ENCODE measurements at places on chromosomes 7 and 10.

- DNase-seq, result no peak
Observed at GRCh38 chr7:152865011-152865410, 105.5 kb downstream of the ACTR3B start.

GRCh38 chr7:98458090-98458875 is 57.4 kb upstream of the BAIAP2L1 start:
- no peak for DNase-seq

DNA sequence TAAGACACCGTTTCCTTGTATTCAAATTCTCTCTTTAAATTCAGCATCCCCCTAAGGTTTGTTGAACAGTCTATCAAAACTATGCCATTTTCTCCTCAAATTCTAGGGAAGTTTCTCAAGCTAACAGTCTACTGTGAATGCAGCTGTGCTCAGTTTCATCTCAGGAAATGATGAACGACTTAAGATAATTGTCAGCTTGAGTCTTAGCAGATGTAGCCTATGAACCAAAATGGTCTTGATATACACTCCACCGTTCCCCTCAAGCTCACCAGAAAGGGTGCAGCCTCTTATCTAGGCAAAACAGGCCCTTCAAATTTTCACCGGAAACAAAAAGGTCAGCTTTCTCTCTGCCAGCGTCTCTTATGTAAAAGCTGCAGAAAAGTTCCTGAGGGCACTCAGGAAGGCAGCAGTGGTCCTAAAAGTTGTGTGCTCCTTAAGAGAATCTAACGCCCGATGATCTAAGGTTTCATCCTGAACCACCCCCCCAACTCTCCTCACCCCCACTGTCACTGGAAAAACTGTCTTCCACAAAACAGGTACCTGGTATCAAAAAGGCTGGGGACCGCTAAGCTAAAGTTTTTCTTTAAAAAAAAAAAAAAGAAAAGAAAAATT is 2.1 kb downstream of the DNAJC9 start:
- DNase-seq, result no peak

DNA sequence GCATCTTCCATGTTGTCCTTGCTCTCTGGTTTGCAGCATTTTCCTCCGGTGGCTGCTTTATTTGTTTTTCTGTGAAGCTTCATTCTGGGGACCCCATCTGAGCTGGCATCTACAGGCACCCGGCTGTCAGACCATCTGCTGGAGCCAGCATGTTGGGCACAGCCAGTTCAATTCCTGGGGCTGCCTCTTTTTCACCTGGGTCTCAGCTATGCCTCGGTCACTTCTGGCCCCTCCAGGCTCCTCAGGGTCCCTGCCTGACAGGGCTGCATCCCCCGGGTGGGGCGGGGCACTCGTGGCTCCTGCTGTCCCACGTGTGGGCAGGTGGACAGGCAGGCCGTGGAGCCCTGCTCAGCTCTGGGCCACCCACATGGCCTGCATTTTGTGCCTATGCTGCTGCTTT is 8.1 kb downstream of the SCART1 start:
- no peak for DNase-seq

DNA sequence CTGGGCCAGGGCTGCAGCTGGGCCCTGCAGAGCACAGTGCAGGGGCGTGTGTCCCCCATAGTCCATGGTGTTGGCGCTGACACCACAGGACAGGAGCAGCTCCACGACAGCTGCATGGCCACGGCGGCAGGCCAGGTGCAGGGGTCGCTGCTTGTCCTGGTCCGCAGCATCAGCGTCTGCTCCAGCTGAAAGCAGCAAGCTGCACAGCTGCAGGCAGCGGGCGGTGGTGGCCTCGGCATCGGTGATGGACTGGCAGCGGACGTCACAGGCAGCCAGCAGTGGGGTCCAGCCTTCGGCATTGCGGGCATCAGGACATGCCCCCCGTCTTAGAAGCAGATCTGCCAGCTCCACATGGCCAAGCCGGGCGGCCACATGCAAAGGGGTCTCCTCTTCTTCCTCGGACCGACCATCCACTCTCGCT is 6.0 kb downstream of the ASB10 start:
- DNase-seq, result no peak

- no peak for DNase-seq
Observed at GRCh38 chr10:94524146-94524545, 21.4 kb upstream of the HELLS start.

- no peak for DNase-seq
Observed at GRCh38 chr10:31135171-31135570, 103.5 kb upstream of the ZNF438 start.

GRCh38 chr7:39515534-39516228 is 50.5 kb upstream of the YAE1 start:
- DNase-seq, result no peak

- no peak for DNase-seq
Observed at GRCh38 chr7:11192506-11192905, 218.8 kb downstream of the PHF14 start.

DNA sequence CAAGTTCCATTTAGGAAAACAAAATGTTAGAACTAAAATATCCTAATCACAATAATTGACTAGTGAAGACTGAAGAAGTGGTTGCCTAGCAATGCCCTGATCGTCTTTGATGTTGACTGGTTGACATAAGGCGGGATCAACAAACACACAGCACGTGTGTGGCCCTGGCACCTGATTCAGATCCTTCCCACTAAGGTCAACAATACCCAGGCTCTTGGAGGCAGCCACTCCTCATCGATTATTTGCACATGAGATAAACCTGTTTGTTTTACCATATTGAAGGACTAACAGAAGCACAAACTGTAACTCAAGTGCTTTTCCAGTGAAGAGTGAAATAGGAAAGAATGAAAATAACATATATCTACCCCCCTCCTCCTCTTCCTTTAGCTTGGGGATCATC is 15.6 kb downstream of the FANK1 start:
- no peak for DNase-seq

- peak; percentile 10 for DNase-seq
Observed at GRCh38 chr10:71222601-71223346, 10.4 kb downstream of the UNC5B start.

DNA sequence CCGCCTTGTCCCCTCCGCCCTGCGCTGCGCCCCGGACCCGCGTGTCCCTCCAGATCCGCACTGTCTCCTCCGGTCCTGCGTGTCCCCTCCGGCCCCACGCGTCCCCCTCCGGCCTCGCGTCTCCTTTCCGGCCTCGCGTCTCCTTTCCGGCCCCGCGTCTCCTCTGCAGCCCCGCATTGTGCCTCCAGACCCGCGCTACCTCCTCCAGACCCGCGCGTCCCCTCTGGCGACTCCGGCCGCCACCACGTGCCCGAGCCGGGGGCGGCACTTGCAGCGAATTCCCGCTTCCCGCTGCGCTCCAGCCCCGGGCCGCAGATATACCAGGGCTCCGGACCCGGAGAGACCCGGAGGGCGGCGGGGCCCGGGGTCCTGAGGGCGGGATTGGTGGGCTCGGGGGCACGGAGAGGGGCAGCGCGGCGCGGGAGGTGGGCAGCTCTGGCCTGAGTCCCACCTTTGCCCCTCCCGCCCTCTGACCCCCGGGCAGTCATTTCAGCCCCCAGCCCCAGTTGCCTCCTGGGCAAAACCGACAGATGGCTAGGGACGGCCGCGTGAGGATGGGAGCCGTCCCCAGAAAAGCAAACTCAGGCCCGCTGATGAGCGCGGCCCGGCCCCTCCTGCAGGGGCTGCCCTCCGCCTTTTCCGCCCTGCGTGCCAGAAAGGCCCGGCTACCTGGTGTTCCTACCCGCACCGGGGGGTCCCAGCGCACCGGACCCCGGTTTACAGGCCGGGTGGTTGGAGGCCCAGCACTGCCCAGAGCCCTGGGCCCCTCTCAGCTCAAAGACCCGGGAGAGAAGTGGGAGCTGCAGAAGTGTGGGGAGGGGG is 56.5 kb downstream of the RBM17 start:
- DNase-seq, result peak; percentile 18

DNA sequence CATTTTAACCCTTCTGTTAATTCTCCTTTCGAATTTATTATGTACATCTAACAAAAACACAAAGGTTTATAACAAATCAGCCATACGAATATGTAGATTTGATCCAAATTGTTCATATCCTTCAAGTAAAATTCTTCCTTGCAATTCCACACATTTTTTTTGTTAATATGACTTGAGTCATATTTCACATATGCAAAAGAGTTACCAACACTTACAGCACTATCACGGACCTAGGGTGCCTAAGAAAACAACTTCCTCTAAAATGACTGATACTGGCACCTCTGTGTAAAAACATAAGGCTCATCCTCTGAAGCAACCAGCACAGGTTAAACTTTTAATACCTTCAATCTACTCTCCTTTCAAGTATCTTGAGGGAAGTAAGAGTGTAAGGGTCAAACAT is 451.8 kb downstream of the SEMA3D start:
- no peak for DNase-seq

DNA sequence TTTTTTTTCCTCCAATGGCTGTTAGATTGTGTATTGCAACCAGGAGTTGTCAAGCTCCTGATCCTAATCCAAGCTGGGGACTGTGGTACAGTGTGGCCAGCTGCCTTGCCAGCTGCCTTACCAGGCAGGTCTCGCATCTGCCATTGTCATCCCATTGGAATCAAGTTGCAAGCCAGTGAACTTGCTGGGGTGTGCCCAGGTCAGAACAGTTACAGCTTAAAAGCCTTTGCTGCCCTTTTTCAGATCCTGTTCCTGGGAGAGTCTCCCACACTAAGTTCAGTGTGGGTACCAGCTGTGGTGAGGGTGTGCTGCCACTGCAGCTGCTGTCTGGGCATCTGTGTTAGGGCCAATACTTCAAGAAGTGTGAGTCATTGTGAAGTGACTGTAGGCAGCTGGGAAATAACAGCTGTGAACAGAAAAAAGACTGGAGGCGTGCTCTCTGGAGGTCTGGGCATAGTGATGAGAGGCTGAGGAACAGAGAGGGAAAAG is 72.8 kb downstream of the CCNY start:
- DNase-seq, result peak; percentile 74

- DNase-seq, result no peak
Observed at GRCh38 chr7:39880556-39880955, 69.5 kb upstream of the CDK13 start.

DNA sequence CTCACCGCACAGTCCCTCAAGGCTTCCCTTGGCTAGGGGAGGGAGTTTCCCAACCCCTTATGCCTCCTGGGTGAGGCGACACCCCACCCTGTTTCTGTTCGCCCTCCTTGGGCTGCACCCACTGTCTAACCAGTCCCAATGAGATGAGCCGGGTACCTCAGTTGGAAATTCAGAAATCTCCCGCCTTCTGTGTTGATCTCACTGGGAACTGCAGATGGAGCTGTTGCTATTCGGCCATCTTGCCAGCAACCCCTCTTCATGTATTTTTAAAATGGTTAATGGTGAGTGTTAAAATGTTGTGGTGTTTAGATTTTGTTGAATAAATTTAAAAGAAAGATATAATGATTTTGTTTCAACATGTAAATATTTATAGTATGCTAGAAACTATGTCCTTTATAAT is 22.0 kb downstream of the UMAD1 start:
- DNase-seq, result no peak

DNA sequence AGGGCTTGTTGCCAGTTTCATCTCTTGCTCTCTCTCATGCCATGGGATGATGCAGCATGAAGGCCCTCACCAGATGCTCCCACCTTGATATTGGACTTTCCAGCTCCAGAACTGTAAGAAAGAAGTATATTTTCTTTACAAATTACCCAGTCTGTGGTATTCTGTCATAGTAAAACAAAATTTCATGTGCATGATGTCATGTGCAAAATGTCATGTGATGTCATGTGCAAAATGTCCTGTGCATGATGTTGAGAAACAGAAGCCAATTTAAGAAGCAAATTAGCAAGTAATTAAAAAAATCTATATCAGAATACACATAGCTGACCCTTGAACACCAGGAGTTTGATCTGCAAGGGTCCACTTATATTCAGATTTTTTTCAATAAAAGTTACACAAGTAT is 56.6 kb downstream of the DNAJC1 start:
- no peak for DNase-seq

GRCh38 chr10:104247513-104248146 is 7.1 kb upstream of the GSTO1 start:
- no peak for DNase-seq

DNA sequence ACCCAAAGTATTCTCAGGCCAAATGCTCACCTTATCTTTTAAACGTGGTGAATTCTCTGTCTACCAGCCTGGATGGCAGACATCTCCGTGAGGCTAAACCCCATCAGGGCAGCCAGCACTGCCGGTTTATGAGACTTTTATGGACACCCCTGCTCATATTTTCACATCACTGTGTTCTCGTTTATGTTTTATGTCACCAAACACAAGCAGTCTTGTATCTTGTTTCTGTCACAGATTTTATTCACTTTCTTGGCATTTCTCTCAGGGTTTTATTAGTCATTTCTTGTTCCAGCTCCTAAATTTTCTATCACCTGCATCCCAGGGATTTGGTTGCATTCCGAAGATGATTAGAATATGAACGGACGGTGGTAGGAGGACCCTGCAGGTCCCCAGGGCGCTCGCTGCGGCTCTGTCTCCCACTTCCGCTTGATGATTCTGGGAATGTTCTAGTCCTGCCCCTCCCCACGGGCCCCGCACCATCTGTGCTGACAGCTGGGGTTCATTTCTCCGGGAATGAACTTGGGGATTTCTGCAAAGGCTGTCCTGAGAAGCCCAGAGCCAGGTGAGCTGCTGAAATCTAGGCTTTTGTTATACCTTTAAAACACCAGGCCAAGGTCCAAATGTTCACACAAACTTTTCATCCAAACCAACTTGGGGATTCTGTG is 217.6 kb downstream of the GFRA1 start:
- DNase-seq, result no peak

GRCh38 chr7:67542916-67543315 is 546.3 kb downstream of the TYW1 start:
- no peak for DNase-seq

GRCh38 chr7:79320741-79321473 is 132.6 kb downstream of the MAGI2 start:
- DNase-seq, result no peak

GRCh38 chr7:55534262-55534915 is 37.9 kb downstream of the VOPP1 start:
- peak; percentile 29 for DNase-seq

Measured in head of caudate nucleus (tissue), 42 donors.